ENCODE measurements at places on chromosomes 1 and 21.
A peak's percentile ranks its signal among the peaks of the same experiment; 100 is the strongest.

DNA sequence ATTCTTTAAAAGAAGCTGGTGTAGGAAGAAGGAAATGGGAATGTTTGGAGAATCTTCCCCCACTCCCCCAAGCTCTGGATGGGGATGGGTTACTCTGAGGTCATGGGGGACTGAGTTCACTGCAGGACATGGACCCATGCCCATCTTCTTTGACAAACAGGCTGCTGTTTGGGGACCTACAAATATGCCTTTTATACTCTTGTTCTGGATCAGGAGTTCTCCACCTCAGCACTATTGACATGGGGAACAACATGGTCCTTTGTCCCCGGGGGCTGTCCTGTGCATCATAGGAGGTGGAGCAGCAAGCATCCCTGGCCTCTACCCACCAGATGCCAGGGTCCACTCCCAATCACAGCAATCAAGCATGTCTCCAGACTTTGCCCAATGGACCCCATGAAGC lies 365.8 kb upstream of the C1orf174 start:
- DNase-seq: no peak

DNA sequence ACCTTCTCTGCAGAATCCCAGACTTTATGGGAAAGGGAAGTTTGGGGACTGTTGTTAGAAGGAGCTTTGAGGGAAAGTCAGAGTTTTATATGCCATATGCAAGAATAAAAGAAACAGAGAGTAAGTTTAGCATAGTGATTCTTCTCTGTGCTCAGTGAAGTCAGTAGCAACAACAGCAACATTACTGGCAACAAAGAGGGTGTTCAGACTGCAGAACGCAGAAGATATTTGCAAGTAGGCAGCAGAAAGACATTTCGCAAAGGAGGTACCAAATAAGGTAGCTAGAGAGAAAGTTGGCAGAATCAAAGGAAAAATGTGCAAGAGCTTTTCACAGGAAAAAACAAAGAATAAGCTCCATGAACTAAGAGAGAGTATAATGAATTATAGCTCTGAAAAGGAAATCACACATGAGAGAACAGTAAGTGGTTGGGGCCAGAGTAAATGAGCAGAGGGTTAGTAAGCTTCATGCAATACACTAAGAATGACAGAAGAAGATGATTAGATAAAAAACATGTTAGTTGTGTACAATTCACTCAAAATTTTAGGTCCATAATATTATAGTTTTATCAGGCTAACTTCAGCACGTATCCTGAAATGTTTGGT lies 98.1 kb downstream of the NEGR1 start:
- no peak for DNase-seq

DNA sequence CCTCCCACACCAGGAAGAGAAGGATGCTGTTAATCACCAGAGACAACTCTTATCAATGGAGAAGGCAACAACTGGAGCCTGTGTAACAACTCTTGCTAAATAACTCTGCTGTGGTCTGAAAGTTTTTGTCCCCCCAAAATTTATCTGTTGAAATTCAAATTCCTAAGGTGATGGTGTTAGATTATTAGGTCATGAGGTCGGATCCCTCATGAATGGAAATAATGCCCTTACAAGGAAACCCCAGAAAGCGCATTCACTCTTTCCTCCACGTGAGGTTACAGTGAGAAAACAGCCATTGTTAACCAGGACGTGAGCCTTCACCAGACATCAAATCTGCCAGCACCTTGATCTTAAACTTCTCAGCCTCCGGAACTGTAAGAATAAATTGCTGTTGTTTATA lies 141.9 kb upstream of the CXADR start:
- DNase-seq: no peak

DNA sequence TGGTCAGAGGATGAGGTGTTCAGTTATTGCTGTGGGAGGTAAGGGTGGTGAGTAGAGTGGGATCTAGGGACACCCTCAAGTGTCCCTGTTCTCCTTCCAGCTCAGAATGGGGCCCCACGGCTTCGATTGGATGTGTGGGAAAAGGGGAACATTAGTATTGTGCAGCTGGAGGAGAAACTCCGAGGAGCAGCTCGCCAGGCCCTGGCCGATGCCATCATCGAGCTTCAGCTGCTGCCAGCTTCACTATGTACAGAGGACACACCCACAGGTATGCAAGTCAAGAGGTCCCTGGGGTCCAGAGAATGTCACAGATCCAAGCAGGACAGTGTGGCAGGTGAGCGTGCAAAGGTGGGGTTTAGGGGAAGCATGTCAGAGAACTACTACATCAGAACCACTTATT lies 13.9 kb downstream of the HYI start:
- DNase-seq: peak; percentile 36

- no peak for DNase-seq
Measured at GRCh38 chr1:182861994-182862393, 22.8 kb downstream of the DHX9 start.
